ENCODE measurements at places on chromosomes 13 and 19.

DNA sequence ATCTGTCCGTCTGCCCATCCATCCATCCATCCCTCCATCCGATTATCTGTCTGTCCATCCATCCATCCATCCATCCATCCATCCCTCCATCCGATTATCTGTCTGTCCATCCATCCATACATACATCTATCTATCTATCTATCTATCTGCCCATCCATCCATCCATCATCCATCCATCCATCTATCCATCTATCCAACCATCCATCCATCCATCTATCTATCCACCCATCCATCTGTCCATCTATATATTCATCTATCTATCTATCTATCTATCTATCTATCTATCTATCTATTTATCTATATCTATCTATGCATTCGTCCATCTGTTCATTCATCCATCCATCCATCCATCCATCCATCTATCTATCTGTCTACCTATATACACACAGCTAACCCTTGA lies 471.1 kb upstream of the ZNF507 start:
- no peaks in the 10 kb centered on the region for H3K4me1 ChIP-seq
- H3K27ac ChIP-seq: no peak overlapping the region
- no peak overlapping the region for H3K4me3 ChIP-seq
- no peak for DNase-seq
- peaks cover 6% of the 10 kb centered on the region for H3K27me3 ChIP-seq
- no peaks in the 10 kb centered on the region for H3K36me3 ChIP-seq

DNA sequence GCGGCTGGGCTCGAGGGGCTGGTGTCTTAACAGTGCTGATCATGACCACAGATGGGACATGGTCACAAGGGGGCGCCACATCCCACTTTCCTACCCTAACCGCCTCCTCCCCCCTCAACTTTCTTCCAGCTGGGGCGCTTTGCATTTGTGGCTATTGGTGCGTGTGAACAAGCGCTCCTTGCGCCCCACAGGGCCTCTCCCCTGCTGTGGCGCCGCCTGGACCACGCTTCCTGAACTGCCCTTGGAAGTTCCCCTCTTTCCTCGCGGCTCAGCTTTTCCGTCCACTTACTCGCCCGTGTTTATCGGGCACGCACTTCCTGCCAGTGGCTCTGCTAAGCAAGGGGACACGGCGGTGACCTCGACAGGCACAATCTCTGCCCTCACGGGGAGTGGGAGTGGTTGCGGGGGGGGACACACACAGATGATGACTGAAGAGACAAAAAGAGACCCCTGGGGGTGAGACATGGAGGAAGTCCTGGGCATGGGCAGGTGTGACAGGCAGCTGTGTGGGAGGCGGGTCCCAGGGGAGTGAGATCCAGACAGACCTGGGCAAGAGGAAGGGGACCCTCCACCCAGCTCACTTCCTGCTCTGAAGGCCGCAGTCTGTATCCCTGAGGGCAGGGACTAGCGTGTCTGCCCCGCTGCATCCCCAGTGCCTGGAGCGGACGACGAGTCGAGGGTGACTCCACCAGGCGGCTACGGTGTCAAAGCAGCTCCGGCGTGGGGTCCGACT lies 40.3 kb downstream of the ZNF787 start:
- peak; percentile 67 for DNase-seq
- peaks cover 27% of the 10 kb centered on the region for H3K27me3 ChIP-seq
- peak overlapping the region; percentile 75 for H3K4me3 ChIP-seq

GRCh38 chr13:79468819-79469218 lies 12.1 kb upstream of the NDFIP2 start:
- no peak overlapping the region for H3K27ac ChIP-seq
- H3K4me1 ChIP-seq: no peaks in the 10 kb centered on the region
- H3K36me3 ChIP-seq: no peaks in the 10 kb centered on the region
- DNase-seq: no peak

DNA sequence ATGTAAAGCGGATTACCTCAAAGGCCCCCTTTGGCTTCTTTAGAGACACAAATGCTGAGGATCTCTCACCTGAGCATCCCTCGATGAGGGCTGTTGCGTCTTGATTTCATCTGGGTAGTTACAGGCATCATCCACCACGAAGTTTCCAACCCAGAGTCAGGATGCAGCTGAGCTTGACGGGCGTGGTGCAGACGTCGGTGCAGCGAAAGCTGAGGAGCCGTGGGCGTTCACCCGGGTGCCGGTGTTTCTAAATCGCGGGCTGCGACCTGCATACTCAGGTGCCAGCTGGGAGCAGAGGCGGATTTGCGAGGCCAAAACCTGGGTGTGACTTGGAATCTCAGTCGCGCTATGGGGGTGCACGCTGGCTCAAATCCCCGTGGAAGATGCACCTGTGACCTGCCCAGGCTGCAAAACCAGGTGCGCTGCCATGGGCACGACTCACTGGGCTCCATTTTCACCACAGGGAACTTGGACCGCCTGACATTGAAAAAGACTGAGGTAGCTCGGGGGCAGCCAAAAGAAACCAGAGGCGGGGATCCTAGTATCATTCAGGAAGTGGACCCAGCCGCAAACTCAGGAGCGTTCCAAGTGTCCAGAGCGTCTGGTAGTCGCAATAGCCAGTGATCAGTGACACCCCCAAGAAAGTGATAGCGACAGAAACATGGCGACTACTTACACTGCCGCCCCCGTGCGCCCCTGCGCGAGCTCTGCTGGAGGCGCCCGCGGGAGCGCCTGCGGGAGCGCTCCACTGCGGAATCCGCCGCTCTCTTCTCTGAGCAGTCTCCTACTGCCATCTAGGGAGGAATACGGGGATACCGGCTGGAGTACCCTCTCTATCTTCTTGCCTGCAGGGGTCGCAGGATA lies 36.4 kb upstream of the IGFL4 start:
- peak; percentile 69 for DNase-seq
- peak overlapping the region; percentile 14 for H3K27ac ChIP-seq
- H3K4me3 ChIP-seq: peak overlapping the region; percentile 81
- peaks cover 45% of the 10 kb centered on the region for H3K27me3 ChIP-seq
- H3K4me1 ChIP-seq: peaks cover 1% of the 10 kb centered on the region

Data from progenitor cell of endocrine pancreas (in vitro differentiated cells).